RPMI7951 (cell line): ENCODE measurements at places on chromosomes 6 and 20. TPM values are rescaled to one million over a fixed set of nuclear protein-coding genes. Genes with fewer than 3 reads are reported as not detected.

The UBD gene
- not detected in 2 replicates for total RNA-seq

The HNF4A gene
- not detected in 2 replicates for total RNA-seq

The PROKR2 gene
- total RNA-seq: 0.10 TPM in 1 of 2 replicates, not detected in the other

The GRM1 gene
- 0.12 TPM in 1 of 2 replicates, not detected in the other for total RNA-seq

The MAK gene
- total RNA-seq: not detected in 2 replicates

The E2F1 gene
- 28.7 and 33.3 TPM in 2 replicates for total RNA-seq

The RIPPLY2 gene
- total RNA-seq: not detected in 2 replicates

The UNC5CL gene
- total RNA-seq: 0.10 and 0.12 TPM in 2 replicates

The CDH26 gene
- total RNA-seq: not detected in 2 replicates

The HLA-DMA gene
- total RNA-seq: 10.1 and 10.9 TPM in 2 replicates

The SERPINB1 gene
- total RNA-seq: 25.1 and 37.7 TPM in 2 replicates

The TREML2 gene
- total RNA-seq: not detected in 2 replicates

The RIN2 gene
- total RNA-seq: 61.0 and 62.8 TPM in 2 replicates

The SCRT2 gene
- total RNA-seq: not detected in 2 replicates

The NRSN1 gene
- not detected in 2 replicates for total RNA-seq

The FARS2 gene
- total RNA-seq: 15.0 and 21.9 TPM in 2 replicates

The PEX3 gene
- total RNA-seq: 28.5 and 41.6 TPM in 2 replicates

The TNNC2 gene
- 0.36 TPM in 1 of 2 replicates, not detected in the other for total RNA-seq

The TRIM38 gene
- 7.7 and 9.1 TPM in 2 replicates for total RNA-seq

The UST gene
- total RNA-seq: 5.7 and 6.8 TPM in 2 replicates

The HCK gene
- not detected in 2 replicates for total RNA-seq

The SLC35D3 gene
- not detected in 2 replicates for total RNA-seq

The SAPCD1 gene
- total RNA-seq: 0.72 and 2.7 TPM in 2 replicates

The CLPSL2 gene
- total RNA-seq: not detected in 2 replicates

The RAET1E gene
- total RNA-seq: 1.6 and 2.0 TPM in 2 replicates

The RCAN2 gene
- 0.48 and 0.49 TPM in 2 replicates for total RNA-seq

The HLA-DQA2 gene
- not detected in 2 replicates for total RNA-seq

The PSORS1C1 gene
- total RNA-seq: 0.48 and 0.88 TPM in 2 replicates

The ATXN1 gene
- total RNA-seq: 29.1 and 31.2 TPM in 2 replicates

The FAM83B gene
- not detected in 2 replicates for total RNA-seq

The ZC2HC1B gene
- total RNA-seq: not detected in 2 replicates

The FOXC1 gene
- 1.7 and 2.0 TPM in 2 replicates for total RNA-seq

The PTP4A1 gene
- 10.1 and 15.1 TPM in 2 replicates for total RNA-seq

The SLC22A7 gene
- total RNA-seq: not detected in 2 replicates
